ENCODE measurements at places on chromosomes 1 and 21. TPM values are rescaled to one million over a fixed set of nuclear protein-coding genes. Genes with fewer than 3 reads are reported as not detected.

Gene IL20
- total RNA-seq, result not detected

Gene HPCAL4
- total RNA-seq, result not detected

Gene KCNE1
- 5.4 TPM for total RNA-seq

Gene ZBTB8A
- 1.6 TPM for total RNA-seq

Gene SPATA17
- not detected for total RNA-seq

Gene CSF3R
- total RNA-seq, result 8.7 TPM

Gene AMY1B
- total RNA-seq, result not detected

- H3K36me3 ChIP-seq, result no peaks in the 10 kb centered on the region
- no peaks in the 10 kb centered on the region for H3K4me1 ChIP-seq
- DNase-seq, result no peak
These were observed 37.0 kb upstream of the MPC2 start for GRCh38 chr1:167973832-167974231.

DNA sequence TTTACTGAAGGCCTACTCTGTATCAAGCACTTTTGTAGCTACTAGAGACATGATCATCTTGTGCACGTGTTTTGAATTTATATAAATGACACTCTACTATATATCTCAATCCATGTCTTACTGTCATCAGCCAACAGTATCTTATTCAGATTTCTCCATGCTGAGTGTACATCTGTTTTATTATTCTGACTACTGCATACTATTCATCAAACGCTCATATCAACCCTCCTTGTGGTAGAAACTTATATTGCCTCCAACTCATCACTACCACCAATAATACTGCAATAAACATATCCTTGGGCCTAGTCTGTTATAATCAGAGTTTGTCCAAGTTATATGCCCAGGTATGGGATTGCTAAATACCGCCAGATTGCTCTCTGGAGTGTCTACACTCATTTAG is 81.6 kb upstream of the IRF2BP2 start:
- H3K4me3 ChIP-seq, result no peak overlapping the region
- H3K4me1 ChIP-seq, result no peaks in the 10 kb centered on the region
- H3K36me3 ChIP-seq, result no peaks in the 10 kb centered on the region
- no peaks in the 10 kb centered on the region for H3K27me3 ChIP-seq
- no peak overlapping the region for H3K27ac ChIP-seq
- no peak for DNase-seq

- no peaks in the 10 kb centered on the region for H3K36me3 ChIP-seq
- no peaks in the 10 kb centered on the region for H3K4me1 ChIP-seq
- H3K27me3 ChIP-seq, result no peaks in the 10 kb centered on the region
- DNase-seq, result no peak
- H3K27ac ChIP-seq, result no peak overlapping the region
- H3K4me3 ChIP-seq, result no peak overlapping the region
These were observed 171.9 kb upstream of the BEND5 start for GRCh38 chr1:48948562-48948961.

DNA sequence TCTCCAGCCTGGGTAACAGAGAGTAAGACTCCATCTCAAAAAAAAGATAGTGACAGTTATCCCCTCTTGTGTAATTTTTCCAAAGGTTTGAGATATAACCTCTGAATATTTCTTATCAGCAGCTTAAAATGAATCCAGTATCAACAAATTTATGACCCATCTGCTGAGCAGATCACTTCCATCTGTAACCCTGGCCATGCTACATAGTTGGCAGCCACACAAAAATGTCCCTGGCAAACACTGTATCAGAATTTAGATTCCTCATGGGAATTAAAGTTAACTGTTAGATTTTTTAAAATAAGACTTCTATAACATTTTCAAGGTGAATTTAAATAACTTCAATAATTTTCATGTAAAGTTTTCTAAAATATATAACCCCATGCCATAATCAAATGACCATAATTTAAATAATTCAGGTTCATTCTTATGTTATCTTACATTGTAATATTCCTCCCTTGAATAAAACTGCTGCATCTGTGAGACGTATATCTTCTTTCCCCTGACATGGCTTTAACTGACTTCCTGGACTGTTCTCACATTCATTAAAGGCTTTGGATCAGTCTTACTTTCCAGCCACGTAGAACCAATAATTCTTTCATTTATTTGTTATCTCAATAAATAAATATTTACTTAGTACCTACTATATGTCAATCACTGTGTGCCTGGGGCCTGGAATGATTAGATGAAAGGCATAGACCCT is 5.3 kb upstream of the PRPF38B start:
- no peak overlapping the region for H3K4me3 ChIP-seq
- H3K4me1 ChIP-seq, result no peaks in the 10 kb centered on the region
- H3K27me3 ChIP-seq, result no peaks in the 10 kb centered on the region

DNA sequence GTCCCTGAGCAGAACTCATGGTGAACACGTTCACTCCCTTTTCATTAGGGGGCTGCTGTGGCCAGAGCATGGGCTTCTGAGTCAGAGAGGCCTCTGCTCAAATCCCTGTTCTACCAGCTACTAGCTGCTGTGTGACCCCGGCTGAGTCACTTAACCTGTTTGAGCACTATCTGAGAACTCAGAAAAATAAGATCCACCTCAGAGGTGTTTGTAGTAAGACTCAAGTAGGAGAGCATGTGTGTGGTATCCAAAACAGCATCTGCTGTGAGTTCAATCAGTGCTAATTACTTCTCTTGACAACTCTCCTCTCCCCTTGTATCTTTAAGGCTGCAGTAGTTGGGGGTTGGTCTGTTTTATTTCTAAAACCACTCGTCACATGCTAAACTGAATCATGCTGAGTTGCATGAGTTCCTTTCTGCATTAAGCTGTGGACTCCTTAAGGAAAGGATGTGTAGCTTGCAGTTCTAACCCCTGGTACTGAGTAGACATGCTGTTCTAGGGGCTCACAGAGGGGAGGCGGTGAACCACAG is 39.7 kb upstream of the JUN start:
- no peak for DNase-seq
- no peaks in the 10 kb centered on the region for H3K27me3 ChIP-seq
- no peak overlapping the region for H3K27ac ChIP-seq
- no peak overlapping the region for H3K4me3 ChIP-seq

- no peak overlapping the region for H3K27ac ChIP-seq
- peaks cover 12% of the 10 kb centered on the region for H3K4me1 ChIP-seq
- no peak for DNase-seq
- H3K36me3 ChIP-seq, result no peaks in the 10 kb centered on the region
- H3K27me3 ChIP-seq, result no peaks in the 10 kb centered on the region
- no peak overlapping the region for H3K4me3 ChIP-seq
These were observed 14.4 kb upstream of the ERVH48-1 start for GRCh38 chr21:42939582-42940413.

GRCh38 chr1:172359491-172359999 is 60.9 kb upstream of the C1orf105 start:
- no peak overlapping the region for H3K27ac ChIP-seq
- no peaks in the 10 kb centered on the region for H3K36me3 ChIP-seq
- H3K27me3 ChIP-seq, result no peaks in the 10 kb centered on the region
- H3K4me3 ChIP-seq, result no peak overlapping the region
- no peaks in the 10 kb centered on the region for H3K4me1 ChIP-seq

DNA sequence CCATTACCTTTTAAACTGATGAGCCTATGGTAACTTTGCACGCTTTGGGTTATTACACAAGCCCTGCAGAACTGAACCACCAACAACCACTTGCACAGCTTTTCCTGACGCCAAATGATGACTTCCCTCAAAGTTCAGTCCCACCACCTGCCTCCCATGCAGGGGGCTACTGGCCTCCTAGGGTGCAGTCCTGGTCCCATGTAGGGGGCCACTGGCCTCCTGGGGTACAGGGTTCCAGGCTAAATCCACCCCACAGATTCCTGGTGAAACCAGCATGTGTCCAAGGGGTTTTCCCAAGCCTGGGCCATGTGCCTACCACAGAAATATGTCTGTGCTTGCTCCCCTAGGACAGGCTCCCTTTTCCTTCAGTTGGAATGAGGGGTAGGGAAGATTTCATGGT is 73.4 kb upstream of the ZNF678 start:
- no peaks in the 10 kb centered on the region for H3K27me3 ChIP-seq
- H3K27ac ChIP-seq, result no peak overlapping the region
- DNase-seq, result no peak
- H3K4me1 ChIP-seq, result no peaks in the 10 kb centered on the region
- H3K36me3 ChIP-seq, result no peaks in the 10 kb centered on the region

DNA sequence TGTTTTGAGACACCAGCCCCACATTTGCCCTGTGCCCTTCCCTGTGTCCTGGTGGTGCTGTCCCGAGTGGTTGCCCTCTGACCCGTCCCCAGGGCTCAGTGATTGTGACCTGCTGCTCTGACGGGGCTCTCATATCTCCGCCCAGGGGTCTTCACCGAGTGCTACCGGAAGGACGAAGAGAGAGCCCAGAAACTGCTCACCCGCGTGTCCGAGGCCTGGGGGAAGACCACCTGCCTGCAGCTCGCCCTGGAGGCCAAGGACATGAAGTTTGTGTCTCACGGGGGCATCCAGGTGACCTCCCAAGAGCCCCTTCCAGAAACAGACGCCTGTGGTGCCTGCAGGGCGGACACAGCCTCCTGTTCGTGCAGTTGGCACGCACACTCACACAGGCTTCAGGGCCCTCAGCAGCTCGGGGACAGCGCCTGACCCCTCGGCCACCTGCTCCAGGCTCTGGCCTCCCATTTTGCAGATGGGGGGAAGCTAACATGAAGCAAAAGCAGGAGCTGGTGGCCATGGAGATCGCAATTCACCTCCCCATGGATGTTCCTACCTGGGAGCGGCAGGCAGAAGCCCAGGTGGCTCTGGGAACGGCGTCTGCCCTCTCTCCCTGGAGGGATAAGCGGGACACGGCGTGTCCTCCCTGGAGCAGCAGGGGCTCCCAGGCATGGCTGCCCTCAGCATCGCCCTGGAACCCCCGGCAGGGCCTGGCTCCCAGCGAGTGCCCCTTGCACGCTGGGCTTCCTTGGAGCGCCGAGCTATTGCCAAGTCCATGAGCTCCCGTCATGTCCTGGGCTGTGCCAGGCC is 45.9 kb downstream of the TRPM2 start:
- no peak for DNase-seq
- no peaks in the 10 kb centered on the region for H3K36me3 ChIP-seq
- H3K27me3 ChIP-seq, result no peaks in the 10 kb centered on the region

GRCh38 chr21:37028570-37028969 is 22.1 kb downstream of the RIPPLY3 start:
- H3K4me3 ChIP-seq, result no peak overlapping the region
- no peaks in the 10 kb centered on the region for H3K27me3 ChIP-seq
- no peak for DNase-seq
- H3K4me1 ChIP-seq, result no peaks in the 10 kb centered on the region
- H3K36me3 ChIP-seq, result no peaks in the 10 kb centered on the region

- no peak for DNase-seq
- H3K4me1 ChIP-seq, result no peaks in the 10 kb centered on the region
- no peak overlapping the region for H3K27ac ChIP-seq
These were observed 289.5 kb downstream of the PAPPA2 start for GRCh38 chr1:176752505-176752904.

- peak overlapping the region; percentile 96 for H3K27ac ChIP-seq
- H3K27me3 ChIP-seq, result no peaks in the 10 kb centered on the region
- peak overlapping the region; percentile 54 for H3K4me3 ChIP-seq
- DNase-seq, result no peak
- peaks cover 51% of the 10 kb centered on the region for H3K4me1 ChIP-seq
These were observed 986 bp downstream of the H6PD start for GRCh38 chr1:9235560-9235959.

DNA sequence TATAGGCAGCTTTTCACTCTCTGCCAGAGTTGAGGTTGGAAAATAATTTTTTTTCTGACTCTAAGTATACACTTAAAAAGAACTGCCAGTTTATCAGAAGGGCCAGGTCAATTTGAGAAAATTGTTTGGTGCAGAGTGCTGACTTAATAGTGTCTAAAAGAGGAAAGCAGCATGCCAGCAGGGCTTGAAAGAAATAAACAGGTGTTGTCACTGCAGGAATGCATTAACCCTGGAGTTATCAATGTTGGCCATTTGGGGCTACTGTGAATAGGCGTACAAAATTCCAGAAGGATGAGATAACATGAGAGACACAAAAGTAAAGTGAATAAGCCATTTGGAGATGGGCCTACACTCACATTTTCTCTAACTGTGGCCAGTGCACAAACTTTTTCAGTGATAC is 220.6 kb upstream of the PLD5 start:
- no peaks in the 10 kb centered on the region for H3K4me1 ChIP-seq
- H3K36me3 ChIP-seq, result no peaks in the 10 kb centered on the region

DNA sequence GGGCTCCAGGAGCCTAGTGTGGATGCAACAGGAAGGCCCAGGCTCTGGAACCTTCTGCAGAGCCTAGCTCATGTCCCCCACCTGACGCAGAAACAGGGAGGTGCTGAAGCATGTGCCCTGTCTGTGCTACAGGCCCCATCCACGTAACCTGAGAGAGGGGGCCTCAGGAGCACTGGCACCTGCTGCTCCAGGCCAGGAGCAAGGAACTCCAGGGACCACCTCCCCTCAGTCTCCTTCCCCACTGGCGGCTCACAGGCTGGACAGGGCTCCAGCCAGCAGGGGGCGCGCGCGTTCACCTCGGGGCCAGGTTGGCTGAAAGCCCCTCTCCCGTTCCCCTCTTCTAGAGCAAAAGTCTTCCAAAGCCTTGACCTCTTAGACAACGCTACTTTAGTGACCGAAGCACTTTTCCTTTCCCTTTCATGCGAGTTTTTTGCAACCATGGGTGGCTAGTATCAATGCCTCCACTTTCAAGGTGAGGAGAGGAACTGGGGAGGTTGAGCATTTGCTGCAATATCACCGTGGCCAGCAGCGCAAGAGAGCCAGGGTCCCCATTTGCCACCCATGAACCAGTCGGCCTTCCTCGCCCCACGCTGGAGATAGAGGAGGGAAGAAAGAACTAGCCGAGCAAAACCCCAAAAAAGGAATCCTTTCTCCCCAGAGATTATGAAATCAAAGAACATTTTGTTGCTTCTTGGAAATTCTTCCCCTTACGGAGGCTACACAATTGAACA is 52.4 kb upstream of the GPR157 start:
- H3K4me1 ChIP-seq, result no peaks in the 10 kb centered on the region
- peak overlapping the region; percentile 67 for H3K4me3 ChIP-seq
- H3K36me3 ChIP-seq, result no peaks in the 10 kb centered on the region
- H3K27ac ChIP-seq, result peak overlapping the region; percentile 78
- DNase-seq, result peak; percentile 79

DNA sequence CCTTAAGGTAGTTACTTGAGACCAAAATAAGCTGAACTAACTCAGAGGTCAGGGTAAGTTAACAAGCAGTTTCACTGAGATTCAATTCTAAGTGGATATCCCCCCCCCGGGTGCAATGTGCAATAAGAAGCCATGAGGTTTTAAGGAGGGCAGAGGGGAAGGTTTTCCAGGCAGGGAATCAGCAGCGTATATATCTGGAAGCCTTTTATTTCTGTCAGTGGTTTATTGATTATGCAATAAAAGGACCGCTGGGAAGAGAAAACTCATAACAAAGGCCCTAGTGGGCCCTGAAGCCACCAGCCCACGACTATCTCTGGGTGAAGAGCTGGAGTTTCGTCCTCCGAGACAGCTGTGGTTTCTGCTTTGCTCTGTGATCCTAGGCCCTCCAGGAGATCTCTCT is 53.1 kb upstream of the CTPS1 start:
- peaks cover 4% of the 10 kb centered on the region for H3K4me1 ChIP-seq
- H3K4me3 ChIP-seq, result no peak overlapping the region
- no peak for DNase-seq
- H3K36me3 ChIP-seq, result no peaks in the 10 kb centered on the region

- no peak for DNase-seq
- no peaks in the 10 kb centered on the region for H3K36me3 ChIP-seq
- H3K27ac ChIP-seq, result no peak overlapping the region
- no peaks in the 10 kb centered on the region for H3K4me1 ChIP-seq
- H3K4me3 ChIP-seq, result no peak overlapping the region
- no peaks in the 10 kb centered on the region for H3K27me3 ChIP-seq
These were observed 4.4 kb downstream of the PSEN2 start for GRCh38 chr1:226874579-226875425.

GRCh38 chr21:45143855-45144254 is 69.5 kb downstream of the ADARB1 start:
- H3K4me1 ChIP-seq, result no peaks in the 10 kb centered on the region
- no peak for DNase-seq
- no peaks in the 10 kb centered on the region for H3K27me3 ChIP-seq
- no peak overlapping the region for H3K4me3 ChIP-seq
- H3K36me3 ChIP-seq, result no peaks in the 10 kb centered on the region

Measured in right lobe of liver (tissue), 6 donors.